ENCODE measurements at places on chromosomes 7 and 10.

GRCh38 chr7:94351703-94352102, 43.0 kb upstream of the COL1A2 start:
- DNase-seq: no peak

- DNase-seq: no peak
Observed at GRCh38 chr7:47313564-47313963, 268.3 kb downstream of the TNS3 start.

DNA sequence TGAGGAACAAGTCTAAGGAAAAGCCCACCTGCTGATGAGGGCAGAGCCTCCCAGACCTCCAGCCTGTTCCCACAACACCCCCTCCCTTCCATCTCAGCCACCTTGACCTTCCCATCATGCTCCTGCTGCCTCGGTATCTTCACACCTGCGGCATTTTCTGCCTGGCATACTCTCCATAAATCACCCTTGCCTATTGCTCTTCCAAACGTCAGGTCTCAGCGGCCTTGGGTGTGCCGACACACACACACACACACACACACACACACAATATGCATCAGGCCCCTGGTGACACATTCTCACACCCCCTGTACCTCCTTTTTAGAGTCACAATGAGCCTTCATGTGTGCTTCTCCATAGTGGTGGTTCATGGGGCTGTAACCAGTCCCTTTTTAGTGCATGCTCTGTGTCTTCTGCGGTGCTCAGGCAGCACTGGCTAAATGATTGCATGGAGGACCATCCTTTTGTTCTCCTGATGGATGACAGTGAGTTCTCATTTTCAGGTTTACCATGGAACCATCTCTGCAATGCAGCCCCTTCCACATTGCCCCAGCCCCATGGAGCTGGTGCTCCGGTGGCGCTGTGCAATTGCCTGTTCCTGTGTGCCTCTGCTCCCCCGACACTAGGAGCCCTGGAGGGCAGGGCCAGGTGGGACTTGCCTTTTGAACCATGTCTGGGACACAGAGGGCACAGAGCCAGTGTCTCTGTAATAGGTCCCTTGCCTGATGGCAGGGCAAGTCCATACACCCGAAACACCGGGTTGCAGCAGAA, 4.5 kb downstream of the ADIRF start:
- DNase-seq: no peak

DNA sequence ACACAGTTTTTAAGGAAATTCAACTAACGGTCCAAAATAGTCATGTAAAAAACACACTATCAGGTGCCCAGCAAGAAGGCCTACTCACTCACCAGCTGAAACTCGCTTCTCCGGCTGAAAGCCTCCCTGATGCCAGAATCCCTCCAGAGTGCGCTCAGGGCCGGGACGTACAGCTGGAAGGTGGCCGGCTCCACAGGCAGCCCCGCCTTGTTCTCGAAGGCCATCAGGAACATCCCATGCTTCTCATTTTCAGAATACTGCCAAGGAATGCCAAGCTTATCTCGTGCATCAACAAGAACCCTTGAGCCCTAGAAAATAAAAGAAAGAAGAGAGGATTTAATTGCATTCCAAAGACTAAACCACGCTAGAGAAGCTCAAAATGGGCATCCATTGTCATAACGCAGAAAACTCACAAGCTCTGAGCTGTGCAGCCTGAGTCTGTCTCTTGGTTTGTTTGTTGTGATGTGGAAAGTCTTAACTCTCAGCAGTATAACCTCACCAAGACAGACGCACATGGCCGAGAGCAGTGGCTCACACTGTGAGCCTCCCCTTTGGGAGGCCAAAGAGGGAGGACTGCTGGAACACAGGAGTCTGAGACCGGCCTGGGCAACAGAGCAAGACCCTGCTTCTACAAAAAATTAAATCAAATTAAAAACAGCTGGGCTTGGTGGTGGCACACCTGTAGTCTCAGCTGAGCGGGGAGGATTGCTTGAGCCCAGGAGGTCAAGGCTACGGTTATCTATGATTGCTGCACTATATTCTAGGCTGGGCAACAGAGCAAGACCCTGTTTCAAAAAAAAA, 49.1 kb downstream of the GNA12 start:
- DNase-seq: no peak

DNA sequence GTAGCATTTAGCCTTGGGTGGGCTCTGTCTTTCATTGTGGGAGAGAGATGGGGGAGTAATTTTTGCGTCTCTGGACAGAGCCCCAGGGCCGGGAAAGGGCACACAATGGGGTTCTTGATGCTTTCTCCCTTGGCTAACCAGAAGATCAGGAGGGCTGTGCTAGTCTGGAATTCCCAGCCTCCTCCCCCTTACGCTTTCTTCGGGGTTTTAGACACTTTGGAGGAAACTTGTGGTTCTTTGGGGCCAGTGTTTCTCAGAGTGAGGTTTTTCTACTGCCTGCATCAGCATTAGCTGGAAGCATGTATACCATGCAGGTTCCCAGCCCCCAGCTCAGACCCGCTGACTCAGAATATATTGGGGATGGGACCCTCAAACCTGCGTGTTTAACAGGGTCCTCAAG, 7.0 kb downstream of the NEURL1 start:
- DNase-seq: no peak

DNA sequence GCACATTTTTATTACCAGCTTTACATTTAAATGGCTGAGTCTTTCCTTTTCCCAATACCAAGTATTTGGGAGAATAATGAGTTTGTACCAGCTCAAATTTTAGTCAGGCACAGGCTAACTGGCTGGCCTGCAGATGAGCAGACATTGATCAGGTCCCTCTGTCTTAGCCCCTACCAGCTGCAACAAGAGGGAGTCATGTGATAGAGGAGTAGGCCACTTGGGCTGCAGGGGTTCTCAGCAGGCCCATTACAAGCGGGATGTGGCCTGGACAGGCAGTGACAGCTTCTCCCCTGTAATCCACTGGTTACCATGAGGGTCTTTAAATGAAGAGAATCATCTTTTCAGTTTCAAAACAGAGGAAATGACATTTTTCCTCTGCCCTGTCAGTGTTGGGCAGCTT, 283.6 kb downstream of the SUGCT start:
- DNase-seq: no peak

- DNase-seq: no peak
Observed at GRCh38 chr7:120927454-120928103, 23.0 kb upstream of the ING3 start.

DNA sequence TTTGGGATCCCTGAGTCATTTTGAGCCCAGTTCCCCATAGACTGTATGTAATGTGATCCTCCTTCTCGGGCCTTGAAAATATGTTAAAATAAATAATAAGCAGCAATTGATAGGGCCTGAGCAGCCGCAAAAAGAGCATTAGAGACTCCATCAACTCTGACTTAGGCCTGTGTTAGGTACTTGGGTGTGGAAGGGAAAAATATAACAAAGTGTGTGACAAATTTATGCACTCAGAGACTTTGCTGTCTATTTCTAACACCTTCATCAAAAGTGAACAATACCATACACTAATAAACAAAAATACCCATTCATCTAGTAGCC, 31.4 kb upstream of the HABP2 start:
- no peak for DNase-seq

DNA sequence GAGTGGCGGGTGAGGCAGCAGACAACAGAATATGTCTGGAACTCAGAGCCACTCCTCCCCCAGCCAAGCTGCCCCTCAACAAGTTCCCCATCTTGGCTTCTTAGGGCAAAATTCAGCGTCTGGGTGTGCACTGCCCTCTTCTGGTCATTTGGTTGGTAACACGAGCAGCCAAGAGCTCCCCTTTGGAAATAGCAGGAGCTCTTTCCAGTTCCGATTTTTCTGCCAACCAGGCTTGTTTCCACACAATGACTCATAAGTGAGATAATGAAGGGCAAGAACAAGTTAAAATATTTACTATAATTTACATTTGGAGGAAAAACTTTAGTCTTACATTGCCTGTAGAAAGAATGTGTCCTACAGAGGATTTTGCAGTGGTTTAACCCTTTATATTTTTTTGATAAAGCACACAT, 70.5 kb downstream of the ADCYAP1R1 start:
- DNase-seq: peak; percentile 82

DNA sequence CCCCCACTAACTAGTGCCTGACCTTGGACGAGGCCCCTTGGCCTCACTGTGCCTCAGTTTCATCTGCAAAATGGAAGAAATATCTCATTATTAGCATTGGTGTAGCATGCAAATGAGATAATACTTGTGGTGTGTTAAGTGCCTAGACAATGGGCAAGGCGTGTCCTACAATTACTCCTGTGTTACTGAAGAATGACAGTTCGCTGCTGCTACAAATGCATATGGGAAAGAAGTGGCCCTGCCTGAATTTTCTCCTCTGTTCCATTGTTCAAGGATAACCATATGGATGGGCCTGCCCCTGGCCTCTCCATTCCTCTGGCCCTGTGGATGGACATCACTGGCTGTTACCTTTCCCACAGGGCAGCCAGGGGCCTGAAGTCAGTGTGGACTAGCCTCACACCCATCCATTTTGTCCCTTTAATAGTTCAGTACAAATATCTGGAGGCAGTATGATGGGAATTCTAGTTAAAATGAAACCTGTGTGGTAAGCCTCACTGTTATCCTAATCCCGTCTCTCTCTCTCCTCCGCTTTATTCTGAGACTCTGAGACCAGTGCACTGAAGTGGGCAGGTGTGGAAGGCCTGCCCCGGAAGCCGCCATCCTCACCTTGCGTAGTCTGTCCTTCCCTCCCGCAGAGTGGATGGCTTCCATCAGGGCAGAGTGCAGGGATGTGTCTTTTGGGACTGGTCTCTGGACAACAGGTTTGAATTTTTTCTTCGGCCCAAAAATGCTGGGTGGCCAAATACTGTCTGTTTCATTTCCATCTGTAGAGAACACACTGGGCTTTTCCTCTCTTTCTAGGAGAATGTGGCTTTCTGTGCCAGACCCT, 244.6 kb upstream of the GRB10 start:
- no peak for DNase-seq

GRCh38 chr7:115113776-115114175, 191.9 kb downstream of the MDFIC start:
- DNase-seq: no peak

DNA sequence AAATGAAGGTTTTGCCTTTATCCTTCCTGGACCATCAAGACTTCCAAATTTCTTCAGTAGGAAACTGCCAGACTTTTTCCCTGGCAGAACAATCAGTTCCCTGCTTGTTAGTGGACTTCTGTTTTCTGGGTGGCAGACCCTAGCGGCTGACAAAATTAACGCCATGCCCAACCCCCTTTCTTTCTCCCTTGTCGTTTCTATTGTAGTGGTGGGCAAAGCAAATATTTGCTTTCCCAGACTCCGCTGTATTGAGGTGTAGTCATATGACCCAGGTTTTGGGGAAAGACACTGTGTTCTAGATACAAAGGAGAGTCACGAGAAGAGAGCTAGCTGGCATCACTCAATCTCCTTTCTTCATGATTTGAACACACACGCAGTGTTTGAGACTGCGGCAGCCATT, 7.7 kb downstream of the PON2 start:
- no peak for DNase-seq

DNA sequence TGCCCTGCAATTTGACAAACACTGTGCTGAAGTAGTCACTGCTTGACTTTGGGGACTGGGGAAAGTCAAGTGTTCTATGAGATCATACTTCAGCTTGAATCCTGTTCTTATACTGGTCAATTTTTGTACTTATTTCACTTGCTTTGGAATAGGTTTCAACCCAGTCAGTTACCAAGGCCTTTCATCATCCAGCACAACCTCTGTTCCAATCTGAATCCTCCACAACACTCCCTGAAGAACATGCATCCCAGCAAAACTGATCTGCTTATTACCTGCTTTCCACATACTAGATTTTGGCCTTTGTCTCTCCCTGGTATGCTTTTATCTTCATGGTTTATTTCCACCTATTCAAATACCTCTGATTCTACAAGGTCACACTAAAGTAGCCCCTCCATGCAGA, 29.5 kb downstream of the DPY19L1 start:
- no peak for DNase-seq

DNA sequence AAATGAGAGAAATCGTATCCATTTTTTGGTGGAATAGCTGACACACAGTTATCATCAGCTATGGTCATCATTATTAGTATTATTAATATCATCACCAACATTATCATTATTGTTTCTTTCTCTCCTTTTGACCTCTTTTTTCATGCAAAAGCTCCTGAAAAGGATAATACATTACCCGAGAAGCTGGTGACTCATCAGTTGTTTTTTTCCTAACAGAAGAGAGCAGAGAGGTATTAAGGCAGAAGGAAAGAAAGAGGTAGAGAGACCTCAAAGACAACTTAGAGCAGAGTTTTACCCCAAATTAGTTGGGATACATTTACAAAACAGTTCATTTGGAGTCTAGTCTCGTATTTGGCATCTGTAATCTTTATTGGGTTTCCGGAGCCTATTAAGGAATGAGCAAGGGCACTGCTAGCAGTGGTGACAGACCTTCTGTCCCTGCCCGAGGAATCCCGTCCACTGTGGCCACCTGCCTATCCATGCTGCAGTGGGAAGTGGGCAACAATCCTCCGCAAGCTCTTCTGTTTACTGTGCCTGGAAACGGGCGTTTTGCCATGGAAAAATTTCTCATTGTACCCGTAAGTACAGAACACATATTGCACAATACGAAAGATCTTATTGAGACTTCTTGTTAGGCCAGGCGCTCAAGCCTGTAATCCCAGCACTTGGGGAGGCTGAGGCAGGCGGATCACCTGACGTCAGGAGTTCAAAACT, 170.0 kb upstream of the MKLN1 start:
- peak; percentile 18 for DNase-seq

- no peak for DNase-seq
Observed at GRCh38 chr7:29296421-29296820, 101.8 kb downstream of the CHN2 start.

GRCh38 chr7:102457352-102457924, 7.2 kb downstream of the ALKBH4 start:
- no peak for DNase-seq

GRCh38 chr7:133827707-133828623, 299.2 kb upstream of the LRGUK start:
- no peak for DNase-seq

DNA sequence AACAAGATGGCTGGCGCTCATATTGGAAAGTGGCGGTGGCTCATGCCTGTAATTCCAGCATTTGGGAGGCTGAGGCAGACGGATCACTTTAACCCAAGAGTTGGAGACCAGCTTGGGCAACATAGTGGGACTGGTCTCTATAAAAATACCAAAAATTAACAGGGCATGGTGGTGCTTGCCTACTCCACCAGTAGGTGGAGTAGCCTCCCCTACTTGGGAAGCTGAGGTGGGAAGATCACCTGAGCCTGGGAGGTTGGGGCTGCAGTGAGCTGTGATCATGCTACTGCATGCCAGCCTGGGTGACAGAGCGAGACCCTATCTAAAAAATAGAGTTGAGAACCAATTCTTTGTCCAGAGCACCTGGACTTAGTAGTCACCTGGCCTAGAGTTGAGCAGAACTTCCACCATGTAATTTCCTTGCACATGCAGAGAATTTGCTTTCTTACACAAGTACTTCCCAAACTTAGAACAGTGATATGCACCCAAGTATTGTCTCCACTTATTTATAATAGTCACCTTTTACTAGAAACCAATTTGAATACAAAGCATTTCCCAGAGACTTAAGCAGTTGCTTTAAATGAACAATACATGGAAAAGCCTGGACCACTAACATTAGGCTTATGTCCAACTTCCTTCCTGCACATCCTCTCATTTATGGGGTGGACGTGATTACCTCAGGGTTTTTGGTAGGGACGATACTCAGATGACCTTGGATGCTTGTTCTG, 15.9 kb downstream of the LAMB4 start:
- no peak for DNase-seq

Data from fibroblast of skin of right biceps (primary cell).